ENCODE measurements at places on chromosomes 6 and 20.
A peak's percentile ranks its signal among the peaks of the same experiment; 100 is the strongest.

- DNase-seq = no peak
These were observed 136.2 kb downstream of the HIVEP1 start for GRCh38 chr6:12148317-12148801.

DNA sequence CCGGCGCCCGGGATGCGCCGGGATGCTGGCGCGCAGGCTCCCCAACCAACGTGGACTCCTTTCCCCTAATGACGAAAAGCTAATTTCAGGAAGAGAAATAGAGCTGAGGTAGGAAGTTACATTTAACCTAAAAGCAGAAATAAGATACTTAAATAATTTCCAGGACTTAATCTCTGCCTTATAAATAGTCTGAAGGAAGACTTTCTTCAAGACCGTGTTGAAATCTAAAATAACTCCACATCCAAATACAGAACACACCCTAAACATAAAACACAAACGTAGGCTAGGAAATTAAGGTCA lies 1.3 kb downstream of the ASF1A start:
- no peak for DNase-seq

GRCh38 chr6:53439556-53439955 lies 90.8 kb upstream of the ELOVL5 start:
- DNase-seq = no peak

DNA sequence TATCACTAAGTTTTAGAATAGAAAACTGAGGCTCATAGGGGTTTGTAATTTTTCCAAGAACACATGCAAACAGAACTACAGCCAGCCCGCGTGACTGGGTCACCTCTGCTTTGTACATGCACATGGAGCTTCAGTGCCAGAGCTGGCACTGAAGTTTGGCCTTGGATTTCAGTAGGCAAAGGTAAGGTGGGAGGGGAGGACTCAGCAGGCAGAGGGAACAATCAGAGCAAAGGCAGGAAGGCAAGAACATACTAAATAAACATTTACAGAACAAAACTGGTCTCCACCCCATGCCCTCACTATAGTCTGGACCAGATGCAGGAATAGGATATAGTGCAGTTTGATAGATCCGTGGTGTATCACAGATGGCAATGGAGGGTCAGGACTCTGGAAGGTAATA lies 13.6 kb upstream of the ABRACL start:
- DNase-seq = no peak

GRCh38 chr6:105921781-105922180 lies 164.4 kb upstream of the PRDM1 start:
- no peak for DNase-seq

DNA sequence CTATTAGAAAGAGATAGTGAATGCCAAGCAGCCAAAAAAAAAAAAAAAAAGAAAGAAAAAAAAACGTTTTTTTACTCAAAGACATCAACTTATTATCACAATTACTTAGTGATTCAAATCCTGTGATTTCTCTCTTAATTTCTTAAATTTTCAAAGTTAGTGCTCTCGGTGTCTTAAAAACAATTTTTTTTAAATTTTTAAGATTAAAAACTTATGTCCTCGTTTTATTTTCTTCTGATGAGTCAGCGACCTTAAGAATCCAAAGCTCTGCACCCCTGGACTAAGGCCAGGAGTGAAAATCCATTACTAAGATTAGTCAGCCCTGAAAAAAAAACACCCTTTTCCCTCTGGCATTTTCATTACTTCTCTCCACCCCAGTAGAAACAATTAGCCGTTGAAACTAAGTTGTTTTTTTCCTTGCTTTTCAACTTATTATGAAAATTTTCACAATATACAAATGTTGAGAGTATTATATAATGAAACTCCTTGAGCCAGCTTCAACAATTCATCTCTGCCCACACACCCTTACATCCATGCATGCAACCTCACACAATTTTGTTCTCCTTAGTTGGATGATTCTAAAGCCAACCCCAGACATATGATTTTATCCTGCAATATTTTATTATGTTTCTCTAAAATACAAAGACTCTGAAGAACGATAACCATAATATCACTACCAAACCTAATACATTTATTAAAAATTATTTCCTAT lies 85.6 kb upstream of the CARMIL1 start:
- no peak for DNase-seq

DNA sequence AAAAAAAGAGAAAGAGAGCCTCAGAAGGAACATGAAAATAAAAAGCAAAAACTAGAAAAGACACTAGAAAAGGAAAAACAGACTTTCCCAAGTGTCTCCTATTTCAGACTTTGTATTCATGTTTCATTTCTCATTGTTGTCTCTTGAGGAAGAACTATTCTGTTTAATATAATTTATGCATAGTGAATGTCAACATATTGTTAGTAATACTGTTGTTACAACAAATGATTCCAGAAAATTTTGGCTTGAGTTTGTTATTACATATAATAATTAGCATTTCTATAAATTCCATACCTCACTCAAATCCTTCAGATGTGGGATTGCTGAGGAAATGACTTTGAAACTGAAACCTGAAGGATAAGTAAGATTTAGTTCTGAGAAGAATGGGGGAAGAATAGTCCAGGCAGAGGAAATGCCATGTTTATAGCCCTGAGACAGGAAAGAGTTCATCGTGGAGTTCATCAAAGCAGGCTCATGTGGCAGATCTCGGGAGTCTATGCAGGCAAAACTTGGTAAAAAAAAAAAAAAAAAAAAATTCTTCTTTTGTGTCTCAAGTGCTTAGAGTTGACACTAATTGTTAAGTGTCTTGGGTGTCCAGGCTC lies 53.1 kb upstream of the EIF2S2 start:
- no peak for DNase-seq

- peak; percentile 90 for DNase-seq
These were observed at the start of gene TUBB2A for GRCh38 chr6:3157131-3157933. Gene TUBB2A, minus strand, starts transcription at chr6:3157544. Its CDS starts 81 bp downstream, at chr6:3157463.

GRCh38 chr6:97316978-97317377 lies 34.0 kb upstream of the MMS22L start:
- no peak for DNase-seq

- DNase-seq = no peak
These were observed 29.8 kb downstream of the NCOA3 start for GRCh38 chr20:47531458-47531857.

DNA sequence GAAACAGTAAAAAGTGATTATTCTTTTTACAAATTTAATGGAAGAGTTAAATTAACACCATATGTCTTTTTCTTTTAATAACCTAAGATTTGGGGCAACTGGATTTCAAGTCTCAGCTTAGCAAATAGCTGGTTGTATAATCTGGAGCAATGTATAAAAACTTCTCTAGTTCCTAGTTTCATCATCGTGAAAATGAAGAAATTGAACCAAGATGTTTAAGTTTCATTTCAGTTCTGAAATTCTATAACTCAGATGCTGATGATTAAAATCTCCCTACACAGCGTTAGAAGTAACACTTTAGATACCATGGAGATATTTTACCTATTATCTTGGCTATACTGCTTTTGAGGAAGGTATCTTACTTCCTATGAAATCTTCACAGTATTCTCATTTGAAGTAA lies 252.0 kb downstream of the KIF16B start:
- DNase-seq = no peak

GRCh38 chr6:83062225-83062624 lies 3.4 kb downstream of the UBE3D start:
- DNase-seq = no peak

DNA sequence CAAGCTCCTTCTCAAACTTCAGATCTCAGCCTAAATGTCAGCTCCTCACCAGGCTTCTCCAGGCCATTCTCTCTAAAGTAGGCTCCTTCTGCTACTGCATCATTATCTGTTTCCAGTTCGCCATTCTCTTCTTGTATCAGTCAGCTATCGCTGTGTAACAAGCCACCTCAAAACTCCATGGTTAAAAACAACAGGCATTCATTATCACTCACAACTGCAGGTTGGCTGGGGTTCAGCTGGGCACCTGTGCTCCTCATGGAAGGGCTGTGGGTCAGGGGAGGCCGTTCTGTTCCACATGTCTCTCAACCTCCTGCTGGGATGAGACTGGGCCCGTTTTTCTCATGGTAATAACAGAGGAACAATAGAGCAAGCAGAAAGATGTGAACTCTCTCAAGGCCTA lies 28.7 kb downstream of the PRND start:
- no peak for DNase-seq

DNA sequence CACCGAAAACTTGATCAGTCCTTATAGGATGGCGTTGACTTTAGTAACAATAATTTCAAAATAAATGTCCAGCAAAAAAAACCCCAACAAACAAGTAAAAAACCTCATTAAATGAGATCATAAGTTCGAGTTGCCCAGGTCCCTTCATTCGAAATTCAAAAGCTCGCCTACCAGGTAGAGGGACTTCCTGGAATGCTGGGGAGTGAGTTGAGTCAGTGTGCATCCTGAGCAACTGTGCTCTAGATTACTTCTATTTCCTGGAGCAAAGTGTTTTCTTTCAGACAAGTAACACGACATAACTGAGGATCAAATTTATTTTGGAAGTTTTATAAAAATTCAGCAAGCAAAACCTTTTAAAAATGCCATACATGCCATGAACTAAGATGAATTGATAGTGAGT lies 511.9 kb upstream of the CITED2 start:
- no peak for DNase-seq

GRCh38 chr20:51562332-51563173 lies 20.0 kb upstream of the NFATC2 start:
- peak; percentile 28 for DNase-seq

DNA sequence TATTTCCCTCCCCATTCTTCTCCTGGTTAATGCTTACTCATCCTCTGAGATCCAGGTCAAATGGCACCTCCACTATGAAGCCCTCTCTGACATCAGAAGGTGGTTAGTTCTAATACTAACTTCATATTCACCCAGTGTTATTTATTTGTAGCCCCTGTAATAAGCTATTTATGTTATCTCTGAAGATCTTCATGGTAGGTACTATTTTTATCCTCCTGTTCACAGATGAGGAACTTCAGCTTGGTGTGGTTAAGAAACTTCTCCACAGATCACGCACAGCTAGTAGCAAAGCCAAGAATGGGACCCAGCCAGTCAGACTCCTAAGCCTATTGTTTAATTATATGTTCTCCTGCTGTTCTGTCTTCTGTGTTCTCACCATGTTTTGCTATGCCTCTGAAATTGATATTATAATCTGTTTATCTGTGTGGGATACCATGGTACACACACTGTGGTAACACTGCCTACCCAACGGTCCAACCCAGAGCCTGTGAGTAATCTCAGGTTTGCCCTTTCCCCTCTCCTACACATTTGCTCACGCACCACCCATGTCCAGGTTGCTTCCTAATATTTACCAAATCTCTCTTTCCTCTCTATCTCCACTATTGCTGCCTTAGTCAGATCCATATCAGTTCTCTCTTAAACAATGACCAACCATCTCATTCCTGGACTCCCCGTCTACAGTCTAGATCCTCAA lies 98.4 kb downstream of the IPCEF1 start:
- no peak for DNase-seq

GRCh38 chr6:35496841-35497570 lies at the start of gene TEAD3:
Gene TEAD3, minus strand, starts transcription at chr6:35497079.
- peak; percentile 45 for DNase-seq

DNA sequence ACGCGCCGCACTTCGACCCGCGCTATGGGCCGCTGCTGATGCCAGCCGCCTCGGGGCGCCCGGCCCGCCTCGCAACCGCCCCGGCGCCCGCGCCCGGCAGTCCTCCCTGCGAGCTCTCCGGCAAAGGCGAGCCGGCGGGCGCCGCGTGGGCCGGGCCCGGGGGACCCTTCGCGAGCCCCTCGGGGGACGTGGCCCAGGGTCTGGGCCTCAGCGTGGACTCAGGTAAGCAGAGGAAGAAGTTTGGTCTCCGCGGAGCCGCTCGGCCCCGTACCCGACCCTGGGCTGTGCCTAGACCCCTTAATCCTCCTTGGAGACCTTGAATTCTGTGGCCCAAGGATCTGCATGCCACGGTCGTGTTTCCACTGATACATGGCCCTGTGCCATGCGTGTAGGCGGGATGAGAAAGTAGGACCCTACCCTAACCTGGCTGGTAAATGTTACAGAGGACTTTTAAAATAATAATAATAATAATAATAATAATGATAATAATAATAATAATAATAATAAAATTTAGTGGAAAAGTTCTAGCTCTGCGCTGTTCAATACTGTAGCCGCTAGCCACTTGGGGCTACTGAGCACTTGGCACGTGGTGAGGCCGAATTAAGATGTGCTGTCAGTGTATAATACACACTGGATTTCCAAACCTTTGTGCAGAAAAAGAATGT lies 5.6 kb downstream of the VGLL2 start:
- no peak for DNase-seq

GRCh38 chr6:154479351-154479769 lies 31.1 kb downstream of the CNKSR3 start:
- DNase-seq = no peak

DNA sequence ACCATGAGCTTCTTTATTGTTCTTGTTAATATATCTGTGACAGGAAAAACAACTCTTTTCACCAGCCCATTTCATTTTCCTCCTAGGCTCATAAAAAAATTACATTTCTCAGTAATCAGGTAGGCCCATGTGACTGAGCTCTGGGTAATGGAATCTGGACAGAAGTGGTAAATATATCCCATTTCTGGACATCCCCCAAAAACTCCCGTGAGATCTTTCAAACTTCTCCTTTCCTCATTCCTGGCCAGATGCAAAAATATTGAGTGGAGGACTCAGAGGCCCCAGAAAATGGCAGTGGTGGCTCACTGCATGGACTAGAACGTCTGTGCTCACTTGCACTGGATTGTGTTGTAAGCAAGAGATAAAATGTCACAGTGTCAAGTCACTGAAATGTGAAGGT lies 3.8 kb upstream of the CHD6 start:
- DNase-seq = no peak

- no peak for DNase-seq
These were observed 420.4 kb upstream of the OPRM1 start for GRCh38 chr6:153618371-153619322.

GRCh38 chr6:5557506-5557905 lies 296.2 kb downstream of the FARS2 start:
- no peak for DNase-seq

DNA sequence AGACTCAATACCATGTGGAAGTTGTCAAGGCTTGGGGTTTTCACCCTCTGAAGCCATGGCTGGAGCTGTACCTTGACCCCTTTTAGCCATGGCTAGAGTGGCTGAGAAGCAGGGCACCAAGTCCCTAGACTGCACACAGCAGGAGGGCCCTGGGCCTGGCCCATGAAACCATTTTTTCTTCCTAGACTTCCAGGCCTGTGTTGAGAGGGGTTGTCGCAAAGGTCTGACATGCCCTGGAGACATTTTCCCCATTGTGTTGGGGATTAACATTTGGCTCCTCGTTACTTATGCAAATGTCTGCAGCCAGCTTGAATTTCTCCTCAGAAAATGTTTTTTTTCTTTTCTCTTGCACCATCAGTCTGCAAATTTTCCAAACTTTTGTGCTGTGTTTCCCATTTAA lies 196.4 kb downstream of the SLC16A10 start:
- no peak for DNase-seq

- DNase-seq = no peak
These were observed 137.6 kb upstream of the MARCKS start for GRCh38 chr6:113719545-113719944.

Measured in naive thymus-derived CD4-positive, alpha-beta T cell (primary cell).